ENCODE measurements at places on chromosomes 4 and X. TPM values are rescaled to one million over a fixed set of nuclear protein-coding genes. Genes with fewer than 3 reads are reported as not detected.

DNA sequence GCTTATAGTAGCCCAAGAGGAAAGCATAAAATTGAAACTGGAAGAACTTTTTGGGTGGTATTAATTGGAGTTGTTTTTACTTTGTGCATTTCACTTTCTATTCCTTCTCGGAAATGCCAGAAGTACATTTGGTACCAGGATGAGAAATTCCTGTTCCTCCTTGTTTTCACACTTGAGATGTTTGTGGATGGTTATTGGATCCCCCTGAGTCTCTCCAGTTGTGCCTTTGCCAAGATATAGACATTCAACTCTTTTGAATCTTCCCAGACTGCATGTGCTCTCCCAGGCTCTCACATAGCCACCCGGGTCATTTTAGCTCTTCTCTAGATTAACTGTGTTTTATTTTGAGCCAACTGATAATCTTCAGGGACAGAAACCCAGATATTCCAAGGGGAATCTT lies 120.5 kb downstream of the AFF1 start:
- DNase-seq: no peak

GRCh38 chrX:138777230-138777629 lies 65.7 kb upstream of the FGF13 start:
- peak; percentile 35 for DNase-seq

DNA sequence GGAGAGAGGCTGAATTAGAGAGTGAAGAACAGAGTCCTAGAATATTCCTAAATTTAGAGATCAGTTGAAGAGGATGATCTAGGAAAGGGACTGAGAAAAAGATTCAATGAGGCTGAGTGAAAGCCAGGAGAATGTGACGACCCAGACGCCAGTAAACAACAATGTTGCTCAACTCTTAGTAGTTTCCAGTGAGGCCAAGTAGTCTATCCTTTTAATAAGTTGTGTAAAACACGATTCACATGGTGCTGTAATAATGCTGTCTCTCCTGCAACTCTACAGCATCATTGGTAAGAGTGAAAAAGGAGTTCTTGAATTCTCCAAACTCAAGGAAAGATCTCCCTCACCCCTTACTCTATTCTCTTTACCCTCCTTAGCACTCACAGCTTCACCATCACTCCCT lies 140.3 kb downstream of the CFAP299 start:
- DNase-seq: no peak

GRCh38 chrX:43479850-43480249 lies 176.2 kb upstream of the MAOA start:
- no peak for DNase-seq

- no peak for DNase-seq
Observed at GRCh38 chr4:119794113-119794512, 165.5 kb upstream of the PDE5A start.

- peak; percentile 8 for DNase-seq
Observed at GRCh38 chr4:184368290-184368689, 106.1 kb downstream of the IRF2 start.

- DNase-seq: no peak
Observed at GRCh38 chr4:31983246-31983645, 1263.1 kb downstream of the PCDH7 start.

DNA sequence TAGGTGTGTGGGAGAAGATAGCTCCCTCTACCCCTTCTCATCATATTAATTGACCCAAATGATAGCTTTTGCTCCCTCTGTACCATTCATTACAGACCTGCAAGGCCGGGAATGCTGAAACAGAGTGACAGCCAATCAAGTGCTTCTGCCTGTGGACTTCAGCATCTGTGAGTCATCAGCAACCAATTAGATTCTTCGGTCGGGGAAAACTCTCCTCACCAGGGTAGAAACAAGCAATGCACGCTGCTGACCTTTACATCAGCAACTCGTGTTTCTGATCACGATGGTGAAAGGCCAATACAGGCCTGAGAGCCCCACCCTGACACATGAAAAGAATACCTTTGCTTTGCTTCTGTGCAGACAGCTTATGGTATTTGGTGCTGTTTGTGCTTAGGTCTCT lies 347.2 kb upstream of the DDX53 start:
- peak; percentile 60 for DNase-seq

DNA sequence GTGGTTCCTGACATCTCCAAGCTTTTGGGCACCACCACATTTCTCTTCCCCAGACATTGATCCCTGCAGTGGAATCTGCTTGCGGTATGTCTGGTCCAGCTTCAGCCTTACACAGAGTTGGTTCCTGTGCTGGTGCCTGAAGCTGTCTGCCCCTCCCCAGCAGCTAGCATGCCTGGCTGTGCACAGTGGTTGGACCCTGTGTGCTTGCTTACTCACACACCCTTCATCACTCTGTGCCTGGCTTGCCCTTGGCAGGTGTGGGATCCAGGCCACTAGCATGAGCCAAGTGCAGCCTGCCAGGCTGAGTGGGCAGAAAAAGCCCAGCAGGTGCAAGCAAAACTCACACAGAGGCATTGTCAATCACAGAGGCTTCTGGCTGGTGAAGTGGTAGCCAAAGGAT lies 473.8 kb downstream of the ACTRT1 start:
- no peak for DNase-seq

GRCh38 chr4:190019023-190019858 lies 7.8 kb downstream of the FRG2 start:
- peak; percentile 33 for DNase-seq

- peak; percentile 35 for DNase-seq
Observed at GRCh38 chrX:2967998-2968909, 38.1 kb upstream of the ARSH start.

GRCh38 chr4:110041735-110042134 lies 129.1 kb downstream of the EGF start:
- no peak for DNase-seq

GRCh38 chrX:4741024-4741423 lies 1027.6 kb upstream of the PRKX start:
- no peak for DNase-seq

DNA sequence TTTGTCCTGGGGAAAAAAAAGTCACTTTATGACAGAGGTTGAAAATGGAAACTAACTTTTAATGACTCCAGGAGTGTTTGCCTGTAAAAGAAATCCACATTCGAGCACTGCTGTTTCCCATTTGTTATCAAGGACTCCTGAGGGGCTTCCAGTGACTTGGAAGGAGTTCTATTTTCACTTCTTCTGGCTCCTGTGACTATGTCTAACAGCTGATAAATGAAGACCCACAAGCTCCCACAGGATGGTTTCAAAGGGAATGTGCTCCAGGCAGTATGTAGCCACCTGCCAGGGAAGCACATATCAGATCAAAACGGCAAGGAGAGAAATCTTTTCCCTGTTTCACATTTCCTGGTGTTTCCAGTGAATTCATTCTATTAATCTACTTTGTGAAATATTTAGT lies 159.8 kb upstream of the FAM241A start:
- DNase-seq: no peak

DNA sequence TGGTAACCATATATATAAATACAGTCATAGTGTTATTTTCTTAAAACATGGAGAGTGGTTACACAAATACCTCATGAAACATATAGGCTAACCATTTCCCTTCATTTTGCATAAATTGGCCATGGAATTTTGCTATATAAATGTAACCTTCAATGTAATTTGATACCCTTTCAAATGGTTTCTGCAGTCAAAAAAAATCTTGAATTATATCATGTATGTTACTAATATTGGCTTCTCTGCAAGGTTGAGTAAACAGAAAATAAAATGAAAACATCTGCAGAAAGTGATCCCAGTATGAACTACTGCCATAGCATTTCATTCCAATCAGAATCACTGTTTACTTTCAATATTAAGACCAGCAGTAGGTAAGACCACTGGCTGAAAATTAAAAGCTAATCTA lies 1165.9 kb upstream of the TENM3 start:
- no peak for DNase-seq

- no peak for DNase-seq
Observed at GRCh38 chr4:187541666-187542065, 453.9 kb upstream of the ZFP42 start.

- DNase-seq: no peak
Observed at GRCh38 chrX:45571453-45571852, 370.8 kb upstream of the DIPK2B start.

DNA sequence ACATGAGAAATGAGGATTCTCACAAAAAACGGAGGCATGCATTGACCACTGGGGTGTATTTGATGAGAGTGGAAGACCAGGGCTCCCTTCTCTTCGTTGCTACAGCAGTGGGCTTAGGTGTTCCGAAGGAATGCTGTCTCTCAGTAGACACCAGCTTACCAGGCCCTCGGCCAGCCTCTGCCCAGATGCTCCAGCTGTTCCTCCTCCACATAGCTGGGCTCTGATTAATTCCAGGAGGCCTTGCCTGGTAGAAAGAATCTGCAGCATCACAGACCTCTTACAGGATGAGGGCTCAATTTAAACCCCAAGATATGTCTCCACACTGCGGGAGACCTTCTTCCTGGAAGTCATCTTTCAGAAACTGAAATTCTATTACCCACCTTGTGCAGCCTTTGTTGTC lies 346.6 kb upstream of the TENM3 start:
- no peak for DNase-seq

DNA sequence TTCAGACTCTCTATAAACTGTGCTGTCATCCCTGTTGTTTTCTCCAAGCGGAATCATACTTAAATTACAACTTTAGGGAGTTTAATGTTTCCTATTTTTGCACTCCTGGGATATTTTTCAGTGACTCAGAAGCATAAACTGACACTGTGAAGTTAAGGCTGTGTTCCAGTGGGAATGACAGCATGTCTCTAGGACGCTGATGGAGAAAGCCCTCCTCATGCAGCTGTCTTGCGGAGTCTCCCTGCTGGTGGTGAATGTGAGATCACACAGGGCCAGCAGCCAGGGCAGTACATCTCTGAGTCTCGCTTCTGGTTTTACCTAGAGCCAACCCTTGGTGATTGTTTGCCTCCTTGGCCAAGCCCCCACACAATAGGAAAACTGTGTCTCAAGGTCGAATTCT lies 53.3 kb downstream of the NFKB1 start:
- peak; percentile 28 for DNase-seq

CC2D2A gene
- 13.5 TPM for total RNA-seq

RASGEF1B gene
- 6.4 TPM for total RNA-seq

TBX22 gene
- total RNA-seq: 0.81 TPM

IBSP gene
- not detected for total RNA-seq

CLIC2 gene
- 0.98 TPM for total RNA-seq

TKTL2 gene
- total RNA-seq: not detected

SSX2B gene
- total RNA-seq: not detected

ERCC6L gene
- 18.1 TPM for total RNA-seq

DCAF4L1 gene
- 0.07 TPM for total RNA-seq

DRD5 gene
- total RNA-seq: not detected

HPSE gene
- 2.0 TPM for total RNA-seq

MAGEA2 gene
- 0.22 TPM for total RNA-seq

MMAA gene
- total RNA-seq: 2.1 TPM

Measured in H9 (cell line).